NCI-H1930 (cell line): ENCODE measurements at places on chromosomes 3 and 15.

DNA sequence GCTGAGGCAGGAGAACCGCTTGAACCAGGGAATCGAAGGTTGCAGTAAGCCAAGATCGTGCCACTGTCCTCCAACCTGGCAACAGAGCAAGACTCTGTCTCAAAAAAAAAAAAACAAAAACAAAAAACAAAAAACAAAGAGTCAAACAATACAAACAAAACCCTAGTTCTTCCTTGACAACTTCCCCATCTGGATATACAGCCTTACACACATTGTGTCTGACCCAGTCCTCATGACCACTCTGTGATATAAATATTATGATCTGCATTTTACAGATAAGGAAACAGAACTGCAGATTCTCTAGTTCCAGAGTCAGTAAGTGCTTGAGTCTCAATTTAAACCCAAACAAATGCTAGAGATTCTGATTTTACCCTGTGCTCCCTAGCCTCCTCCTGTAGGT, 4.8 kb upstream of the ESYT3 start:
- no peak for DNase-seq

GRCh38 chr3:143975554-143976152, 4.0 kb downstream of the DIPK2A start:
- DNase-seq, result no peak

- no peak for DNase-seq
Observed at GRCh38 chr3:156702367-156702766, 28.0 kb downstream of the TIPARP start.

DNA sequence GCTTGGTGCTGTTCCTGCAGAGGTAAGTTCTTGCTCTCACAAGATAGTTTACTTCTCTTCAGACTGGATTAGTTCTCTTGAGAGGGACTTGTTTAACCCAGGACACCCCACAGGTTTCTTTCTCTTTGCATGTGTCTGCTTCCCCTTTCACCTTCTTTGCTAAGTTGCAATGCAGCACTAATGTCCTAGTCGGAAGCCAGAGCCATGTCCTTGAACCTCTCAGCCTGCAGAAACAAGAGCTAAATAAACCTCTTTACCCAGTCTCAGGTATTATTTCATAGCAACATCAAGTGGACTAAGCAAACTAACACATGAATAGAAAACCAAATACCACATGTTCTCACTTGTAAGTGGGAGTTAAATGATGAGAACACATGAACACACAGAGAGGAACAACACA, 915.2 kb downstream of the NSUN3 start:
- DNase-seq, result no peak

- no peak for DNase-seq
Observed at GRCh38 chr3:167521006-167521355, 47.1 kb upstream of the SERPINI2 start.

DNA sequence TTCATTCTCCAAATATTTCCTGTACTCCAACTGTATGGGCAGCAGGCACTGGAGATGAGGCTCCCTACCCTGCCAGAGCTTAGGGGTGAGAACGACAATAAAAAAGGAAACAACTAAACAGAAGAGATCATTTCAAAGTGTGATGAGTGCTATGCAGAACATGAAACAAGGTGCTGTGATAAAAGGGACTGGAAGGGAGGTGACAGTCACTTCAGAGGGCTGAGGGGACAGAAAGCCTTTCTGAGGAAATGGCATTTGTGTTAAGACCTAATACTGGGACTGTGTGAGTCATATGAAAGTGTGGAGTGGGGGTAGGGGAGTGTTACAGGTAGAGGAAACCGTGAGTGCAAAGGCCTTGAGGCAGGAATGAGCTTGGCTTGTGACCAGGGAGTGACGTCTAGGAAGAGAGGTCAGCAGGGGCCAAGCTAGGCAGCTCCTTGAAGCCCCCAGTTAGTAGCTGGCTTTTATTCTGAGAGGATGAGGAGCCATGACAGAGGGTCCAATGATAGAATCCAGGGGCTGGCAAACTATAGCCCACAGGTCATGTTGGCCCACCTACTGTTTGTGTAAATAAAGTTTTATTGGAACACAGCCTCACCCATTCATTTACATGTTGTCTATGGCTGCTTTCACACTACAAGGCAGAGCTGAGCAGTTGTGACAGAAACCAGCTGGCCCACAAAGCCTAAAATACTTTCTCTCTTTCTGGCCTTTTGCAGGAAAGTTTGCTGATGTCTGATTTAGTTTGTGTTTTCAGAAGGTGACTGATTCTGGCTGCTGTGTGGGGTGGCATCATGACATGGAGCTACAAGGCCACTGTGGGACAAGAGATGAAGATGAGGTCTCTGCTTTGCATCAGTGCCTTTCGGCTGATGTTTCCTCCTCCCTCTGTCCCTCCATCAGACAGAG, 56.6 kb downstream of the LSM3 start:
- DNase-seq, result no peak

DNA sequence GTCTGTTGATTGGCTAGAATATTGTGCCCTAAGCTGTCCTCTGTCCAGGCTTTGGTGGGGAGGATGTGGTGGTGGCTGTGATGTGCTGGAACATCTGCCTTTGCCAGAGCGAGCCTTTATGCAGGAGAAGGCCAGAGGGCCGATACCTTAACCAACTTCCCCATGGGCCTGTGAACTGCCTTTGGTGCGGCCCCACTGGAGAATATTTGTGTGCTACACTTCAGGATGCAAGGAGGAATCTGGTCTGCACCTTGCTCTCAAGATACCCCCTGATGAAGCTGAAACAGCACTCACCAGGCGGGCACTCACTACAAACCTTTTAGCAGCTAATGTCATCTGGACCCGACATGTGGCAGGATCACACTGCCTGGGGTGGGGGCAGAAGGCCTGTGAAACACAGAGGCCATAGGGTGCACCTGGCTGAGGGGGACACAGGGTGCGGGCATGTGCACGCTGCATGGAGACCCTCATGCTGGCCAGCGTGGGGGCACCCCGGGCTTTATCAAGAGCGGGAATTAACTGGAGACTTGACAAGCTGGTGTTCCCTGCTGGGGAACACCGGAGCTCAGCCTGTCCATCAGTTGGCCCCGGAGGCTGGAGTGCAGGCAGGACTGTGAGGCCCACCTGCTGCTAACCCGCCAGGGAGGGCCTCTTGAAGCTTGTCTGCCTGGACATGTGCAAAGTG, 16.4 kb downstream of the PRR23E start:
- no peak for DNase-seq

DNA sequence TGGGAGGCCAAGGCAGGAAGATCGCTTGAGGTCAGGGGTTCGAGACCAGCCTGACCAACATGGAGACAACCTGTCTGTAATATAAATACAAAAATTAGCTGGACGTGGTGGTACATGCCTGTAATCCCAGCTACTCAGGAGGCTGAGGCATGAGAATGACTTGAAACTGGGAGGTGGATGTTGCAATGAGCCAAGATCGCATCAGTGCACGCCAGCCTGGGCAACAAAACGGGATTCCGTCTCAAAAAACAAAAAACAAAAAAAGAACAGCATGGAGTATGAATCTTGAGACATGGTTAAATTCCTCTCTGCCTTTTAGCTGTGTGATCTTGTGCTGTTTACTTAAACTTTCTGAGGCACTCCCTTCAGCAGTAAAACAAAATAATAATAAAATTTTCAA, 244.9 kb downstream of the FGF12 start:
- no peak for DNase-seq

- DNase-seq, result no peak
Observed at GRCh38 chr15:73922186-73923151, 3.8 kb upstream of the LOXL1 start.

DNA sequence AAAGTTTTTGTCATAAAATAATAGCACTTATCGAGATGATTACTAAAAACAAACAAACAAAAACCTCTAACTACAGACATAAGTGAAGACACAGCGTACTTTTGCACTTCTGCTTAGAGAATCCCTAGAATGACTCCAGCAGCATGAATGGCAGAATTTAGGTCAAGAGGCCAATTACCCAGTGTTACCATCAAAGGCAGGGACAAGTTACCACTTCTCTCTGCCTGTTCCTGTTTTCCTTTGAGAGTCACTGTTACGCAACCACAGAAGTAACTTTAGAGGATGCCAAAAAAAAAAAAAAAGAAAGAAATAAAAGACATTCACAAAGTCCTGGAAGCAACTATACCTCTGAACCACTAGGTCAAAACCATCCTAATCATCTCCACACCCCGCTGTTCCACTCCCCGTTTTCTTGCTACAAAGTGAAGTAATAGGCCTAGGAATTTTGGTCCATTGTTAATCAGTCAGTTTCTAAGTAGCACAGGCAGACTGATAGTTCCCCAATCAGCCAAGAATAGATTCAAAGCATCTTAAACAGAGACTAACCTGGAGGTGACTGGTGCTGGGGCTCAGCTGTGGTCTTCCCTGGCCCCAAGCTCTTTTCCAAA, 41.9 kb downstream of the FMN1 start:
- no peak for DNase-seq

- DNase-seq, result no peak
Observed at GRCh38 chr15:41215708-41216107, 14.8 kb downstream of the EXD1 start.

- DNase-seq, result no peak
Observed at GRCh38 chr3:17154221-17154620, 269.5 kb downstream of the PLCL2 start.

DNA sequence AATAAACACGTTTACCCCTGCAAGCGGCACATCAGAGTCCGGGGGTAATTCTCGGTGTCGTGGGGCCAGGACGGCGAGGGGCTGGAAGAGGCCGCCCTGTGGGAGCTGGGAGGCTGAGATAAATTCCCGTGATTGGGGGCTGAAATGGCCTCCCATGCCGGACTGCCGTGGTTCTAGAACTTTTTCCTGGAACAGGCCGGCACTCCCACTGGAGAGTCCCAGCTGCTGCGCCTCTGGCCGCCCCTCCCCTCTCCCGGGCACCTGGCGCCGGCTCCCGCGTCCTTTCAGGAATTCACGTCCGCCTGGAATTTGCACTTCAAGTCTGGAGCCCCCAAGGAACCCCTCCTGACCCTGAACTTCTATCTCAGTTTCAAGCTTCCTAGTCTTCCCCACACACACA, 10.8 kb upstream of the LRRC2 start:
- DNase-seq, result no peak

GRCh38 chr3:177300039-177300833, 103.0 kb upstream of the TBL1XR1 start:
- no peak for DNase-seq

DNA sequence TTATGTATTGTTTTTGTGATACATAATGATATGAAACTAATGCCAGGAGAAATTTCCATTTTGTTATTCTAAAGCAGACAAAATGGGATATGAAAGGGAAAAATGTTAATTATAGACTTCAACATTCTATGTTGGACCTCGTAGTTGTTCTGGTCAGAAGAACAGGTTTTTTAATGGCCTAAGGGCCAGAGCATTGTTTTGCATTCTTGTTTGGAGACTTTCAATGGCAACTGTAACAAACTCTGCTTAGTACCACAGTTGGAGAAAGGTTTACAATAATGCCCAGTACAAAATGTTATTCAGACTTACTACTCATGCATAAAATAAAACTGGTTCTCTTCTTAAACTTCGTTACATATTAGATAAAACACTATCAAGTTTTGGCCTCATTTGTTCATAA, 12.2 kb downstream of the PPARG start:
- DNase-seq, result no peak

DNA sequence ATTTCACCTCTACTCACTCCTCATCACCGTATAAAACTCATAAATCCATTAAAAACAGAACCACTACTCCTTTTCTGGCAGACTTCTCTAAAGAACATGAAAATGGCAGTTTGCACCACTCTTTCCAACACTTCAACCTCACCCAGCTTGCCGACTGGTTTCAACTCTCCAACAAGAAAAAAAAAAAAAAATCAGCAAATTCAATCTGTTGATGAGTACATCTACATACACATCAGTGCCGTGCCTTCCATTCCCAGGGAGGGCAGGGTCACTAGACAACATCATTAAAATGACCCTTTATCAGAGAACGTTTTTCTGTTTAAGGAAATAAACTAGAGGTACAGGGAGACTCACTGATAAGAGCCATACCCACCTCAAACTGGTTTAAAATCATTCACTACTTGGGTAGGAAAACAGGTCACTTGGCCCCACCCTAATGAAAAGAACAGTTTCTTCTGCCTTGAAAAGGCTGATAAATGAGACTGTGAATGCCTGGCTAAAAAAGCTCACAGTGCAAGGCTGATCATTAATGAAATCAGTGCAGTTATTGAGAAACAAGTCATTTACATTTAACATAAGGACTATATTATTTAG, 6.0 kb downstream of the ANXA2 start:
- DNase-seq, result no peak

DNA sequence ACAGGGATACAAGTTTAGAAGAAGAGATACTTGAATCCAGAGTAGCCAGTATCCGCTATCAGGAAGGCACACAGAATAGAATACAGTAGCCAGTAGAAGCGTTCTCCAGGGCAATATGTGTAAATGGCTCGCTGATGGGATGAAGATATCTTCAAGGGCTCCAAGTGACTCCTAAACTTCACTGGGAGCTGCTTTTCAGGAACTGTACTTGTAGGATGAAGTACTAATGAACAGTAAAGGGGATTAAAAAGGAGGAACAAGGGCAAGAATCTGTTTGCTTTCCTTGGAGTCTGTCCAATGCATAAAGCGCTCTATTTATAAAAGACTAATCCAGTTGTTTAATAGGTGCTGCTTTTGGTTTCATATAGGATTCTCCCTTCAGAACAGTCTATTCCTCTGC, 78.4 kb downstream of the THRB start:
- DNase-seq, result no peak

GRCh38 chr3:129549805-129550204, 6.8 kb downstream of the H1-8 start:
- DNase-seq, result no peak

DNA sequence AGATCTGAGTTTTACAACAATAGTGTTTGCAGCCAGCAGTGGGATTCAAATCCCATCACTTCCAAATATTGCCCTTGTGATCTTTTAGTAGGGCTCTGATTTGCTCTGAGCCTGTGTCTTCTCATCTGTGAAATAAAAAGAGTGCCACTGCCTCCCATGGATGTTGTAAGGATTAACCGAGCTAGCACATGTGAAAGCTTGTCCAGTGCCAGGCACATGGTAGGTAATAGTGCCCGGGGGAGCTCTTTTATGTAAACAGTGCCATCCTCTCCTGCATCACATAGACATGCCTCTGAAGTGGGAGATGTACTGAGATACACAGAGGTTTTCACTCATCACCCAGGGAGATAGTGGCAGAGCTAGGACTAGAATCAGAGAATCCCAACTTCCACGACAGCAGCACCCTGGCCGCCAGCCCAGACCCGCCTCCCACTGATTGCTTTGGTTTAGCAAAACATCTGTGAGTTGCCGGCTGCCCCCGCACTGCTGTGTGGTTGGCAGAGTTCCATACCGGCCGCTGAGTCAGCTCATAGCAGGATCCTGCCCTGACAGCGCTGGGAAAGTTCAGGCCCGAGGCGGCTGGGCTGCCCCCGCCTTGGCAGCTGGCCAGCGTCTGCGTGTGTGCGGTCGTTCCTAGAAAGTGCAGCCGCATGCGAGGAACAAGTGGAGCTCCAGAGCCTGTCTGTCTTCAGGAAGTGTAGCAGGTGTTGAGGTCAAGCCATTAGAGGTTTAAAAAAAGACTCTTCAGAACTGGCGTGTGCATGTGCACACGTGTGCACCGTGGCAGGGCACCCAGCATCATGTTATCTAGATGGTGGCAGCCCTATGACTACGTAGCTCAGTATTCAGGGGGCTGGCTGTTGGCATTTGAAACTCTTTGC, 5.0 kb downstream of the ARID3B start:
- DNase-seq, result no peak
